ENCODE measurements at places on chromosomes 3 and 15.

GRCh38 chr3:42734263-42734860, 31.8 kb upstream of the HHATL start:
- H3K4me3 ChIP-seq, result no peak overlapping the region
- peaks cover 65% of the 10 kb centered on the region for H3K4me1 ChIP-seq
- peak overlapping the region; percentile 90 for H3K27ac ChIP-seq

GRCh38 chr3:47475029-47475569, 642 bp downstream of the SCAP start:
- H3K27ac ChIP-seq, result peak overlapping the region; percentile 64
- peak overlapping the region; percentile 81 for H3K4me3 ChIP-seq
- H3K27me3 ChIP-seq, result no peaks in the 10 kb centered on the region
- H3K36me3 ChIP-seq, result no peaks in the 10 kb centered on the region
- H3K4me1 ChIP-seq, result peaks cover 22% of the 10 kb centered on the region

- no peaks in the 10 kb centered on the region for H3K27me3 ChIP-seq
- H3K4me3 ChIP-seq, result no peak overlapping the region
- no peak for DNase-seq
- no peaks in the 10 kb centered on the region for H3K4me1 ChIP-seq
- H3K36me3 ChIP-seq, result no peaks in the 10 kb centered on the region
Measured at GRCh38 chr3:131349454-131349853, 32.1 kb upstream of the NUDT16 start.

- H3K36me3 ChIP-seq, result no peaks in the 10 kb centered on the region
- peak; percentile 23 for DNase-seq
- no peaks in the 10 kb centered on the region for H3K27me3 ChIP-seq
- no peaks in the 10 kb centered on the region for H3K4me1 ChIP-seq
Measured at GRCh38 chr3:115415246-115415996, 207.9 kb upstream of the GAP43 start.

GRCh38 chr3:123951522-123952447, 9.2 kb downstream of the CCDC14 start:
- H3K27me3 ChIP-seq, result no peaks in the 10 kb centered on the region
- no peak overlapping the region for H3K27ac ChIP-seq
- DNase-seq, result no peak
- no peaks in the 10 kb centered on the region for H3K4me1 ChIP-seq
- H3K36me3 ChIP-seq, result peaks cover 14% of the 10 kb centered on the region
- no peak overlapping the region for H3K4me3 ChIP-seq

DNA sequence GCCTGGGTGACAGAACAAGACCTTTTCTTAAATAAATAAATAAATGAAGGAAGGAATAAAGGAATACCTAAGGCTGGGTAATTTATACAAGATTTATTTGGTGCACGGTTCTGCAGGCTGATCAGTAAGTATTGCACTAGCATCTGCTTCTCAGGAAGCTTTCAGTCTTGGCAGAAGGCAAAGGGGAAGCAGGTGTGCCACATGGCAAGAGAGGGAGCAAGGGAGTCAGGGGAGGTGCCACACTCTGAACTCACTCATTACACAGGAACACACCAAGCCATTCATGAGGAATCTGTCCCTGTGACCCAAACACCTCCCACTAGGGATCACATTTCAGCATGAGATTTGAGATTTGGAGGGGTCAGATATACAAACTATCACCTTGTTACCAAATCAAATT, 56.4 kb downstream of the PRKCI start:
- no peak overlapping the region for H3K27ac ChIP-seq
- no peaks in the 10 kb centered on the region for H3K4me1 ChIP-seq
- H3K4me3 ChIP-seq, result no peak overlapping the region
- H3K36me3 ChIP-seq, result peaks cover 20% of the 10 kb centered on the region

DNA sequence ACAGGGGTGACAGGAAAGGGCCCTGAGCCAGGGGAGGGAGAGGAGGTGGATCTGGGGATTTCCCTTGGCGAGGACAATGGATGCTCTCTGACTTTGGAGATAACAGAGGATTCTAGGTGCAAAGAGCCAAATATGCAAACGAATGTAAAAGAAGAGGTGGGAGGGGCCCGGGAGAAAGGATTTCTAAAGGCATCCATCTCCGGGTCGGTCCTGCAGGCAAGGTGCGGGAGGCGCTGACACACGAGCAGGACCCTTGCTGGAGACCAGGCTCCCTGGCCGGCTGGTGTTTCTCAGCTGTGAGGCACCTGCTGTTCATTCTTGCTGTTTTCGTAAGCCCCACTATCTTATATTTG, 115.2 kb upstream of the TLE3 start:
- H3K27me3 ChIP-seq, result no peaks in the 10 kb centered on the region
- H3K4me1 ChIP-seq, result peaks cover 13% of the 10 kb centered on the region
- no peak overlapping the region for H3K27ac ChIP-seq
- DNase-seq, result no peak
- H3K36me3 ChIP-seq, result no peaks in the 10 kb centered on the region

DNA sequence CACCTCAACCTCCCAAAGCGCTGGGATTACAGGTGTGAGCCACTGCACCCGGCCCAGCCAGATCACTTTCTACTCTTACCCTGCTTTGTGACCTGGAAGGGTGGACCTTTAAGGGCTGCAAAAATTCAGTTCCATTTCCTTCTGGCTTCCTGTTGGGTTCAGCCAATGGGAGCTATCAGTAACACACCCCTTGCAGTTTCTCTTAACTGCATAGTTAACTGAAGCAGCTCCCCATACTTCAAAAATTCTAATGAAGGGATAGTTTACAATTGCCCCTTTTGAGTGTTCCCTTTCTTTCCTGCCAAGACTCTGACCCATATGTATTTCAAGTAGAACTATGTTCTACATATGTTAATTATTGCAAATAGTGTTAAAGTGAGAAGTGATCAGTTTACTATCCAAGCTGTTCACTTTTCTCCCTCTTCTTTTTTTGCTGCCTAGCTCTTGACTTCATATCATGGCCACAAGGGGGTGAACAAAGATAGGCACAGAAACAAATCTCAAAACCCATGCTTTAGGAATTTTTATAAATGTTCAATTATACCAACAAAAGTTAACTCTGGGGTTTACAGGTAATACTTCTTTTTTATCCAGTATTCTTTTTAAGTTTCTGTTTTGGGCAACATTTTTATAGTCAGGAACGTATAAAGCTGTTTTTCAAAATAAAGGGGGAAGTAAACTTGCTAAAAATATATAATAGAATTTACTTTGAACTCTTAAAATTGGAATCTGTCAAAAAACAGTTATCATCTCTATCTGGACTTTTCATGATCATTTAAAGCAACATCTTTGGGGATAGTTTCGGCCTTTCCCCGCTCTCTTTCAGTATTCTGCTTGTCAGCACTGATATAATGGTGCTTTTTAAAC, 8.1 kb downstream of the PGBD4 start:
- no peak overlapping the region for H3K27ac ChIP-seq
- H3K36me3 ChIP-seq, result no peaks in the 10 kb centered on the region
- H3K27me3 ChIP-seq, result no peaks in the 10 kb centered on the region
- no peaks in the 10 kb centered on the region for H3K4me1 ChIP-seq

GRCh38 chr15:52101542-52102323, 10.8 kb downstream of the BCL2L10 start:
- H3K27ac ChIP-seq, result no peak overlapping the region
- no peaks in the 10 kb centered on the region for H3K27me3 ChIP-seq
- no peak overlapping the region for H3K4me3 ChIP-seq
- H3K4me1 ChIP-seq, result no peaks in the 10 kb centered on the region

- H3K27me3 ChIP-seq, result no peaks in the 10 kb centered on the region
- peak overlapping the region; percentile 40 for H3K27ac ChIP-seq
- H3K4me3 ChIP-seq, result peak overlapping the region; percentile 97
- H3K4me1 ChIP-seq, result peaks cover 31% of the 10 kb centered on the region
- H3K36me3 ChIP-seq, result peaks cover 58% of the 10 kb centered on the region
Measured at GRCh38 chr3:184174284-184174645, 390 bp upstream of the AP2M1 start.

DNA sequence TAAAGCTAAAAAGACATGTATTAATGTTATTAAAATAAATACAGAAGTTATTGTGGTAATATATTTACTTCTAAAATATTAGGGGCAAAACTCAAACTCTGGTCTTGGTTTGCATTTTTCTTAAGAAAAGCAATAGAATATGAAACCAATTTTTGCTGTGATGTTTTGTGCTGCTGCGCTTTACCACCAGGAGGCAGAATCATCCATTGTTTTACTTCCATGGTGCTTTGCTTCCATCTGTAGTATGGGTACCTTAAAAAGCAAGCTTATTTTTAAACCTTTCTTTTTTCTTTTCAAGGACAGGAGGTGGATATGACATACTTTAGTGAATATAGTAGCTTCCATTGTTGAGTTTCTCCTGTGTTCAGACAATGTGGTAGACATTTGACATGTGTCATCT, 46.6 kb upstream of the MRPL3 start:
- no peaks in the 10 kb centered on the region for H3K4me1 ChIP-seq
- no peak overlapping the region for H3K4me3 ChIP-seq
- DNase-seq, result no peak
- no peaks in the 10 kb centered on the region for H3K27me3 ChIP-seq
- H3K27ac ChIP-seq, result no peak overlapping the region
- no peaks in the 10 kb centered on the region for H3K36me3 ChIP-seq

DNA sequence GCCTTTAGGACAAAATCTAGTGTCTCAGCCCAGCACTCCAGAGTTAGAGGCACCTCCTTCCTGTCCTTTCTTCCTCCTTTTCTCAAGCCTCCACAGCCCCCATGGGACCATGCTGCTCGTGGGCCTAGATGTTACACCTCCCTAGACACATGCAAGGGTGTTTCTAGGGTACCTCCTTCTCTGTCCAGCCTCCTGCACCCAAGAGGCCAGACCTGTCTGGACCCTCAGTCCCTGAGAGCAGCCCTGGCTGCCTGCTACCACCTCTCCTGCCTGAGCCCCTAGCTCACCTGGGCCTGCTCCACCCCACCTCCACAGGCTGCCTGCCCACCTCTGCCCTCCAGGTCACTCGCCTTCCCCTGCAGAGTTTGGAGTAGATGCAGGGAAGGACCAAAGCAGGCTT, 5.2 kb downstream of the LOXL1 start:
- H3K4me1 ChIP-seq, result peaks cover 37% of the 10 kb centered on the region
- no peak for DNase-seq
- H3K27me3 ChIP-seq, result peaks cover 21% of the 10 kb centered on the region
- no peaks in the 10 kb centered on the region for H3K36me3 ChIP-seq
- no peak overlapping the region for H3K4me3 ChIP-seq

GRCh38 chr3:33115024-33115768, 1.4 kb downstream of the CRTAP start:
- no peaks in the 10 kb centered on the region for H3K36me3 ChIP-seq
- no peak for DNase-seq
- H3K27ac ChIP-seq, result peak overlapping the region; percentile 91
- H3K27me3 ChIP-seq, result no peaks in the 10 kb centered on the region

DNA sequence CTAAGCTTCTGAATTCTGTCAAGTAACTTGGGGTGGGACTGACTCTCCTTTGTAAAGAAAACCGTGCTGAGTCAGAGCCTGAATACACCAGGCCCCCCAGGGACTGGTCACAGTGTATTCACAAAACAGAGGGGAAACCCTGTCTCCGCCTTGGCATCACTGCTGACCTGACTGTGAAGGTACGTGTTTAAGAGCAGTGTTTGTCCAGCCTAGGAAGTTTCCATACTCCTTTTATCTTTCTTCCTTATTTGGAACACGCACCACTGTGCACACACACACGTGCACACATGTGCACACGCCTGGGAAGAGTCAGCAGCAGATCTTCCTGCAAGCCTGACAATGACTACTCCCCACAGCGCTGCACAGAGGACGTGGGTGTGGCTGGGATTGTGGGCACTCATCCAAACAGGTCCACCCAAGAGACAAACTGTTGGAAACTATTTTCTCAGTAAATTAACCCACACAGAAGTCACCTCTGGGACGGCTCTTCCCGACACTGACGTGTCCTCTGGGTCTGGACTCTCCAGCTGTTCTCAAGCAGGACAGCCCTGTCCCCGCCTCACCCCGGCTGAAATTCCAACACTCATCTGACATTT, 87.7 kb downstream of the ATP10A start:
- no peaks in the 10 kb centered on the region for H3K27me3 ChIP-seq
- H3K27ac ChIP-seq, result no peak overlapping the region
- H3K4me1 ChIP-seq, result peaks cover 5% of the 10 kb centered on the region
- no peak overlapping the region for H3K4me3 ChIP-seq
- H3K36me3 ChIP-seq, result peaks cover 4% of the 10 kb centered on the region

DNA sequence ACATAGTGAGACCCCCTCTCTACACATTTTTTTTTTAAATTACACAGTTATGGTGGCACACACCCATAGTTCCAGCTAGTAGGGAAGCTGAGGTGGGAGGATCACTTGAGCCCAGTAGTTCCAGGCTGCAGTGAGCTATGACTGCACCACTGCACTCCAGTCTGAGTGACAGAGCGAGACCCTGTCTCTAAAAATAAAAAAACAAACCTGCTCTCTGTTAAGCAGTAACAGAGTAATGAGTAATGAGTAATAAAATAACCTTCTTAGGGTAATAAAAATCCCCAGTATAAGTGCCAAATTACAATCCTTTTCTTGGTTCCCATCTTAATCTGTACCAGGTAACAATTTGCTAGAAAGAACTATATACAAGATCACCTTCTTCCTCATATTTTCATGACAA, 65.9 kb upstream of the PLXND1 start:
- no peak for DNase-seq
- no peaks in the 10 kb centered on the region for H3K4me1 ChIP-seq
- H3K27ac ChIP-seq, result no peak overlapping the region
- no peaks in the 10 kb centered on the region for H3K27me3 ChIP-seq
- peaks cover 14% of the 10 kb centered on the region for H3K36me3 ChIP-seq

GRCh38 chr15:51095681-51096331, 1.1 kb upstream of the TNFAIP8L3 start:
- H3K27ac ChIP-seq, result no peak overlapping the region
- no peaks in the 10 kb centered on the region for H3K36me3 ChIP-seq
- DNase-seq, result no peak
- no peak overlapping the region for H3K4me3 ChIP-seq
- peaks cover 17% of the 10 kb centered on the region for H3K4me1 ChIP-seq
- H3K27me3 ChIP-seq, result peaks cover 36% of the 10 kb centered on the region

DNA sequence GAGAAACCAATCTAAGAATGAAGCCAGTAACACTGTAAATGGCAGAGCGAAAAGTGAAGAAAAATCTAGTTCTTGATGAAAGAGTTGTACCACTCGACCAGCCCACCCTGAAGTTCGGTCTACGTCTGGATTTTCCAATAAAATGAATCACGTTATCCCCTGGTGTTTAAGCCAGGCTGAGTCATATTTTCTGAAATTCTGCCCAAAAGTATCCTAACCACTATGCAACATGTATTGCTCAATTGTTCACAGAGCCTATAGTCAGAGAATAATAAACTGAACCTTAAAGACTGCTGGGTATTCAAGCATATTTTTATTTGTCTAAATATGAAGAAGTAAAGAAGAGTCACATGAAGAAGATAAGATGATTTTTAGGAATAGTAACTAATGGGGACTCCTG, 245.7 kb downstream of the FGF12 start:
- no peak for DNase-seq
- no peak overlapping the region for H3K4me3 ChIP-seq
- H3K4me1 ChIP-seq, result no peaks in the 10 kb centered on the region
- H3K27me3 ChIP-seq, result no peaks in the 10 kb centered on the region

- no peak overlapping the region for H3K4me3 ChIP-seq
- H3K27ac ChIP-seq, result no peak overlapping the region
- H3K27me3 ChIP-seq, result no peaks in the 10 kb centered on the region
- no peak for DNase-seq
- no peaks in the 10 kb centered on the region for H3K36me3 ChIP-seq
Measured at GRCh38 chr15:99763827-99764226, 30.6 kb upstream of the LYSMD4 start.

- H3K4me3 ChIP-seq, result peak within 1 kb of the TSS; percentile 29
- peaks cover 25% of the 10 kb centered on the region for H3K4me1 ChIP-seq
- no peak for DNase-seq
- peaks cover 6% of the 10 kb centered on the region for H3K27me3 ChIP-seq
- H3K36me3 ChIP-seq, result no peaks in the 10 kb centered on the region
Measured at GRCh38 chr3:127915115-127915936, at the start of gene KBTBD12. TSS of gene KBTBD12 (plus strand) at chr3:127915232. CDS start at chr3:127923062, 7,830 bp downstream.

Measured in spinal cord (tissue), 10 donors.